Activated CD8-positive, alpha-beta memory T cell treated with anti-CD3 and anti-CD28 coated beads for 1 hour (primary cell): ENCODE measurements at places on chromosomes 7 and 10.
A peak's percentile ranks its signal among the peaks of the same experiment; 100 is the strongest.

GRCh38 chr10:118340486-118340885 is 1.6 kb downstream of the FAM204A start:
- DNase-seq = no peak

DNA sequence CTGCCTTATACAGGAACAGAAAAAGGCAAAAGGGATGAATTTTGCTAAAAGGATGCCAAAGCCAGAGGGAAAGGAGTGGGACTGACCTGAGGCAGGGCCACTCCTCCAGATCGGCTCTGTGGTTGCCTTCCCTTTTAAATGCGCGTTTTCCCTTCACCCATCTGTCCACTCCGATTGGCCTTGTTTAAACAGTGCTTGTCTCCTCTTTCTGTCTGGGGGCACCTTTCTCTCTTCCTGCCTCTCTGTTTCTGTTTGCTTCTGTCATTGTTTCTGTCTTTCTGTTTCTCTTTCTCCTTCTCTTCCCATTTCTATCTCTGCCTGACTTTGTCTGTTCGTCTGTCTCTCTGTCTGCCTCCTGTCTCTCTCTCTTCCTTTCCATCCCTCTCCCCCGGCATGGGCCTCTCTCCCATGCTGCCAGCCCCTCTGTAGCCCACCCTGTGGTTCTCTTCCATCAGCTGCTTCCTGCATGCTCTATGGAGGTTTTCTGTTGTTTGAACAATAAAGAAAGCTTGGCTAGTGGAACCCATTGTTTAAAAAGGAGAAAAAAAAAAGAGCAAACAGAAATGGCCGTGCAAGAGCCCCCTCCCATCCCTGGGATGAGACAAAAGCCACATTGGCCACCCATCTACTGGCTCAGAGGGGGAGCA is 29.5 kb upstream of the HSPB1 start:
- DNase-seq = no peak

GRCh38 chr10:35211390-35211789 is 84.7 kb downstream of the CREM start:
- DNase-seq = no peak

DNA sequence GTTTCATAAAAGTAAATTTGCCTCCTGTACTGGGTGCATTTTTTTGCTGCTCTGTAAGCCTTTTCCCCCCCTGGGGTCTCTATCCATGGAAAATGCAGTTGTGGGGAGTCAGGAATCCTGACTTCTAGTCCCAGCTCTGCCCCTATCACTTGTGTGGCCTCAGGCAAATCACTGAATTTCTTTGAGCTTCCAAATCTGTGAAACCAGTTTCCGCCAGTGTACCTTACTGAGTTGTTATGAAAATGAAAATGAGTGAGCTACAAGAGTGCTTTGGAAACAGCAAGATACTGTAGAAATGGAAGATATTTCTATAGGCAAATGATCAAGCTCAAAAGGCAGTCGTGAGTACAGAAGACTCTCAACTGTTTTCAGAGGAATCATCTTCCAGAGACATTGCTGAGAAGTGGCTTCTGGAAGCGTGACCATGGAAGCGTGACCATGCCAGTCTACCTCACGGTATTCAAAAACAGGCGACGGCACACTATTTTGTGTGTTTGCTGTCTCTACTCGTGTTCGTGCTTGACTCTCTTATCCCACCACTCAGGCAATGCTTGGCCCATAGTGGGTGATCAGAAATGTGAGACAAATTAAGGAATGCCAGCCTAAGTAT is 107.4 kb downstream of the ATXN7L1 start:
- DNase-seq = no peak

DNA sequence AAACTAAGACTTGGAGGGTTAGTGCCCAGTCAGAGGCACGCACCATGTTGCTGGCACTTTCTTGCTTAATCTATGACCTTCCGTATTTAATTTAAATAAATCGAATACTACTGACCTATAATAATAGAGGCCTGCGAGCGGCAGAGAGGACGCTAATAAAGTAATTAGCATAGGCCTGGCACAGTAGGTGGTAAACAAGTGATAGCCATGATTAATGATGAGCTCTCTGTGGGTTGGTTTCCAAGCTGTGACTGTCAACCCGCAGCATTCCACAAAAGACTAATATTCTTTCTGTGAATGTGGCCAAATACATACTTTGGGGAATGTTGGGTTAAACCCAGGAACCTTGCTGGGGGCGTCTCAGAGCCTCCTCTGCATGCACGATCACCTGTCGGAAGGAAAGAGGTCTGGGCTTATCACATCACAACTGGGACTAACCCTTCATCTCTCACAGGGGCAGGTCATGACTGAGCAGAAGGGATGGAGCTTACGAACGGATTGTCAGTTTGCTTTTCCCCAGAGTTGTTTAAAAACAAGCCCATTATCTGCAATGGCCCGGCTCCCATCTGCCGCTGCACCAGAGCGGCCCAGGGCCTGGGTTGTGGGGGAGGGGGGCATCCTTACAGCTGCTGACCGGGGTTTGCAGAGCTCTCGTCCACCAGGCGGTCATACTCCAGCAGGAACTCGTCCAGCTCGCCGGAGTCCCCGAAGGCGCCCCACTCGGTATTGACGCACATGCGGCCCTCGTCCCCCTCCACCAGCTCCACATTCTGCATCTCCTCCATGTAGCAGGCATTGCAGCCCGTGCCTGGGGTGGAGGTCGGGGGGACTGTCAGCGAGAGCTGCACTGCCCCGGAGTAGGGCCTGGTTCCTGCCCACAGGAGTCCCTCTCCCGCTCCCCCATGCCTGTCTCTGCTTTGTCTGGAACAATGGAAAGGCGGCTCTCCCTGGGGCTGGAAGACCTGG is 6.2 kb upstream of the MYL7 start:
- DNase-seq = no peak

DNA sequence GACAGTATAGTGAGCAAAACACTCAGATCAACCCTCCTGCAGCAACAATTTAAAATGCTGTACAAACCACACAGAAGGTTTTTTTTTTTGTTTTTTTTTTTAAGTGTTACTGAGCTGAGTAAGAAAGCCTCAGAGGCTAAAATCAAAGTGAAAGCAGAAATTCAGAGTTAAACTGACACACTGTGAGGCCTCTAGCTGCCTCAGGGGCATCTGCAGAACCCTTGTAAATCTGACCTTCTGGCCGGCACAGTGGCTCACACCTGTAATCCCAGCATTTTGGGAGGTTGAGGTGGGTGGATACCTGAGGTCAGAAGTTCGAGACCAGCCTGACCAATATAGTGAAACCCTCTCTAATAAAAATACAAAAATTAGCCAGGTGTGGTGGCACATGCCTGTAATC is 7.4 kb upstream of the GNA12 start:
- no peak for DNase-seq

DNA sequence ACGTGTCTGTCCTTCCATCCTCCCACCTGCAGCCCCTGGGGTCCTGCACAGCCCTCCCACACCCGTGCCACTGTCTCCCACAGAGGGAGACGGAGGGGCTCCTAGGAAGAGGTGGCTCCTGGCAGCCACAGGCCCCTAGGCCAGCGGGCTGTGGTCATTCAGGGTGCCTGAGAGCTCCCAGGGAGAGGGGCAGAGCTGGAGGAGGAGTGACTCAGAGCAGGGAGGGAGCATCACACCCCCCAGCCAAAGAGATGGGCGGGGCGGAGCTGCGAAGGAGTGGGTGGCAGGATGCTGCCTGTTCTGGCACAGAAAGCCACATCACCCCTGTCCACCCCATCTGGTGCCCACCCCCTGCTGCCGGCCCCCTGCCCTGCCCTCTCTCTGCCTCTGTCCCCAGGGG is 50.5 kb downstream of the STK32C start:
- no peak for DNase-seq

- no peak for DNase-seq
These were observed 123.1 kb upstream of the RHEB start for GRCh38 chr7:151642746-151643145.

DNA sequence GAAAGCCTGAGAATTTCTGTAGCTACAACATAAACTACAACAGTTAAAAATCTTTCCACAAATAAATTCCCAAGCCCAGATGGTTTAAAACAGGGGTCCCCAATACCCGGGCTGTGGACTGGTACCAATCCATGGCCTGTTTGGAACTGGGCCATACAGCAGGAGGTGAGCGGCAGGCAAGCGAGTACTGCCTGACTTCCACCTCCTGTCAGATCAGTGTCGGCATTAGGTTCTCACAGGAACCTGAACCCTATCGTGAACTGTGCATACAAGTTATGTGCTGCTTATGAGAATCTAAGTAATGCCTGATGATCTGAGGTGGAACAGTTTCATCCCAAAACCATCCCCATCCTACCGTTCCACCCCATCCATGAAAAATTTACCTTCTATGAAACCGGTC is 160.7 kb upstream of the FEZF1 start:
- no peak for DNase-seq

DNA sequence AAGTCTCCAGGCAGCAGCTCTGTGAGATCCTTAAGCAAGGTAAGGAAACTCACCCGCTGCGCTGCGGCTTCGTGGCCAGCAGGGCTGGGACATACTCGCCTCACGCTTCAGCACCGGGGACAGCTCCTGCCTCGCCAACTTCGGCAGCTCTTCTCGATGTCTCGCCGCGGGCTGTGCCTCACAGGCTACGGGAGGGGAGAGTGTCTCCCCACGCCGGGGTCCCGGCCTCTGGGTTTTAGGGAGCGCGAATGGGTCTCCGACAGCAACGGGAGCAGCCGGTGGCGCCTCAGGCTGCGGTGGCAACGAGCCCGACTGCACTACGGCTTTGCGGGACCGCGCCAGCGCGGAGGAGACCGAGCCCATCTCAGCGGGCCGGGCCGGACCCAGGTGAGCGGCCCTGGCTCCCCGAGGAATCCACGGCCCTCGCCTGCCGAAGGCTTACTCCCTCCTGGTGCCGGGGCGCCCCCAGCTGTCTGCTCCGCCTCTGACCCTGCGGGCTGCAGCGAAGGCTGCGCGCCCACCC is 62.4 kb downstream of the LSM5 start:
- peak; percentile 11 for DNase-seq

GRCh38 chr7:52482076-52482475 is 553.4 kb upstream of the POM121L12 start:
- no peak for DNase-seq

DNA sequence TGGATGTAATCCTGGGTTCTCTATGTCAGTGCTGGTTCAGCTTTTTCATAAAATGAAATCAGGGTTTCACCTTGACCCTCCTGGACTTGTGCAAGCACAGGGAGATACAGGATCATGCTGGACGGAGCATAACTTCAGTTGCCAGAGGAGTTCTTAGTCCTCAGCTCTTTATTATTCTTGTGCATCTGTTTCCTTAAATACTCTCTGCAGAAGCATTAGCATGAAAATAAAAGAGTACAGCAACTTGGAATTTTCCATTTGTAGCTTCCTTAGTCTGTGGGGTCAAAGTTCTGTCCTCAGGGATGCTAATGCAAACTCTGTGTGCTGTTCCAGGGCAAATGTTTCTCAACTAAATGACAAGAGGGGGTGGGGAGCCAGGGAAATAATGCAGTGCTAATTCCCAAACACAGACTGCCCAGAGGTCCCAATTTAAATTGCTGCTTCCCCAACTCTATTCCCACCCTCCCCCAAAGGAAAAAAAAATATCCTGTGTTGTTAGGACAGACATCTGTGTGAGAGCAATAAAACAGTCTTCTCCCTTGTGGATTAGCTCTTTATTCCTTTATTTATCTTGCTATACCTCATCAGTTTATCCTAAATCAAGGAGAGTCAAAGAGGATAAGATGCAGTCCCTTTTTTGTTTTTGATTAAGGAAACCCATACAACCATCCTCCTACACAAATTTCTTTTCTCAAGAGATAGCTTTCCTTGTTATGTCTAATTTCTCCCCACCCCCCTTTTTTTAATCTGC is 905.0 kb downstream of the LRMDA start:
- DNase-seq = no peak

- DNase-seq = no peak
These were observed 348.8 kb downstream of the SORCS3 start for GRCh38 chr10:104989880-104990279.

GRCh38 chr7:5041047-5041446 is 4.6 kb upstream of the RBAK start:
- no peak for DNase-seq

DNA sequence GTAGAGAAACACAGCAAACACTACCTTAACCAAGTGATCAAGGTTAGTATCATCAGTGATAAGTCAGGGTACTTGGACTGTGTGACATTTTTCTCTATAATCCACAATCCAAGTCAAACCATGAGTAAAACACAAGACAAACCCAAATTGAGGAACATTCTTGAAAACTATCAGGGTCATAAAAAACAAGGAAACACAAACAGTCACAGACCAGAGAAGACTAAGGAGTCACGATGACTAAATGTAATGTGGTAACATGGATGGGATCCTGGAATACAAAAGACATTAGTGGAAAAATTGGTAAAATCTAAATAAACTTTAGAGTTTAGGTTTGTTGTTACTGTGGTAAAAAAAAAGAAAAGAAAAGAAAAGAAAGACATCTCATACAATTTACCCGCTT is 103.8 kb downstream of the ARMH3 start:
- no peak for DNase-seq

DNA sequence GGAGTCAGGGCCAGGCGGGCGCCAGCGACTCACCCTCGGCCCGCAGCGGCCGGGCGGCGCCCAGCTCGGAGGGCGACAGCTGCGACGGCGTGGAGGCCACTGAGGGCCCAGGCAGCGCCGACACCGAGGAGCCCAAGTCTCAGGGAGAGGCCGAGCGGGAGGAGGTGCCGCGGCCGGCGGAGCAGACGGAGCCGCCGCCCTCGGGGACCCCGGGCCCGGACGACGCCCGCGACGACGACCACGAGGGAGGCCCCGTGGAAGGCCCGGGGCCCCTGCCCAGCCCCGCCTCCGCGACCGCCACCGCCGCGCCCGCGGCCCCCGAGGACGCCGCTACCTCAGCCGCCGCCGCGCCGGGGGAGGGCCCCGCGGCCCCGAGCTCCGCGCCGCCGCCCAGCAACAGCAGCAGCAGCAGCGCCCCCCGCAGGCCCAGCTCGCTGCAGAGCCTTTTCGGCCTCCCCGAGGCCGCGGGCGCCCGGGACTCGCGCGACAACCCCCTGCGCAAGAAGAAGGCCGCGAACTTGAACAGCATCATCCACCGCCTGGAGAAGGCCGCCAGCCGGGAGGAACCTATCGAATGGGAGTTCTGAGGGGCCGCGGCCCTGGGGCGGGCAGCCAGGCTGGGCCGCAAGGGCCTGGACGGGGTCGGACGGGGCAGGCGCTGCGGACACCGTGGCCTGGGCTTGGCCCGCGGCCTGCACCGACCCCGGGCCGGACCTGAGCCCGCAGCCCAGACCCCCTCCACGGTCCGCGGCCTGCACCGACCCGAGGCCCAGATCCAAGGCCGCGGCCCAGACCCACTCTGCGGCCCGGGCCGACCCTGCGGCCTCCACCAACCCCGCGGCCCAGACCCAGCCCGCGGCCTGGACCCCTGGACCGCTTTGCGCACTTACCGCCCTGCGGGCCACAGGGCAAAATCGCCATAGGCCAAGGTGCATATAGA is 37.9 kb upstream of the SH2B2 start:
- no peak for DNase-seq

GRCh38 chr7:130736298-130736900 is 2.4 kb upstream of the KLF14 start:
- DNase-seq = no peak

DNA sequence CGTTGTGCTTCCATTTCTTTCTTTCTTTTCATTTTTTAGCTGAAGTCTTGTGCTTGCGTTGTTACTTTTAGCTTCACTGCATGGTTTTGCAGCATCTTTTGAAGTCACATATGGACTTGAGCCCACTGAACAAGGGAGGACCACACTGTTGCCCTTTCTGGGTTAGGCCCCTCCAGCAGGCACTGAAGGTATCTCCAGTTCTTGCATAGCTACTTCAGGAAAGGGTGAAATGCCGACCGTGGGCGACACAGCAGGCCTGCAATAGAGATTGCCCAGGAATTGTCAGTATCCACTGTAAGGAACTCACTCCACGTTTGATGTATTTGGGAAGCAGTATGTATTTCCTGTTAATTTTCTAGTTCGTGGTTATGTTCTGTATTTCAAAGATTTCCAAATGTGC is 85.1 kb downstream of the WDR37 start:
- no peak for DNase-seq
